GM23338 (cell line): ENCODE measurements at places on chromosomes 7 and 10.

DNA sequence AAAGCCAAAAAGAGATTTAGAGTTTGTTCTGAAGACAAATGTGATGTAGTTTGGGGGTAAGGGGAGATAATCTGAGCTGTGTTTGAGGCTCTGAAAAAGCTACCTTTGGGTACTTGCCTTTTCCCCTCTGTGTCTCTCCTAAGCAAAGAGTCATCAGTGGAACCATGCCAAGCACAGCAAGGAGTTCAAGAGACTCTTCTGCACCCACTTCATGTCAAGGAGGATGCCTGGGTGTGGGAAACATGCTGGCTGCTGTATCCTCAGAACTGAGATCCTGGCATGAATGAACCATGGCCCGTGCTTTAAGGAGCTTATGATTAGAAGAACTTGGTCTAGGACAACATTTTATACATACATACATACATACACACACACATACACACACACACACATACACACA is 142.9 kb downstream of the NOC3L start:
- no peak for DNase-seq

- DNase-seq: no peak
Measured at GRCh38 chr7:77313876-77314480, 102.2 kb downstream of the GSAP start.

- DNase-seq: no peak
Measured at GRCh38 chr7:6078548-6078947, 47.4 kb downstream of the ANKRD61 start.

DNA sequence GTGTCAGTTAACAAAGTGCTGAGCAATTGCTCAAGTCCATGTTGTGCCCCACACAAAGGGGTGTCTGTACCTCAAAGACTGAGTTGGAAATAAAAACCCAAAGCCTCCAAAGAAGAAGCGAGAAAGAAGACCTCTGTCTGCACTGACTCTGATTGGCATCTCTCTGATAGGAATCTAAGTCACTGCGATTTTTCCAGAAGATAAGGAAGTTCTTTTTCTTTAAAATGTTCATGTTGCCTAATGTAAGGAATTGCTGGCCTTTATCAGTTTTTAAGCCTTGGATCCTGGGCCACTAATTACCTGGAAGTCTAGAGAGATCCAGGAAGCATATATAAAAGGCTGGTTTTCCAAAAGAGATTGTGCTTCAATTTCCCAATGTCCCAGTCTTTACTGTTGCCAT is 24.1 kb upstream of the MET start:
- DNase-seq: no peak

GRCh38 chr7:82442492-82443035 is 1.0 kb downstream of the CACNA2D1 start:
- DNase-seq: peak; percentile 15

- no peak for DNase-seq
Measured at GRCh38 chr10:128066870-128067382, 59.3 kb downstream of the MKI67 start.

DNA sequence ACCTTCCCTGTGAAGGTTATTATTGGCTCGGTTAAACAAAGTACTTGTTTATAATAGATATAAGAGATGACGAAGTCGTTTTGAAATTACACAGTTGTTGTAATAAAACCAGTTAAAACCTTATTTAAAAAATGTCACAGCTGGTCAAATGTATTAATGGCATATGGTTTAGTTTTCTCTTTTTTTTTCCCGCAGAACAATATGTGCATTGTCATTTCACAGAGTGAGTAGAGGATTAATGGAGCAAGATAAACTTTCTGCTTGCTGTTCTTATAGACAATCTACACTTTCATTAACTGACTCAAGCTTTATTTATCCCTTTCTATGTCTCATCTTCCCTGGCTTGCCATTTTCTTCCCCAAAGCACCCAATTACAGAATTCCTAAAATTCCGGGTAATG is 404.3 kb upstream of the NPVF start:
- DNase-seq: no peak

DNA sequence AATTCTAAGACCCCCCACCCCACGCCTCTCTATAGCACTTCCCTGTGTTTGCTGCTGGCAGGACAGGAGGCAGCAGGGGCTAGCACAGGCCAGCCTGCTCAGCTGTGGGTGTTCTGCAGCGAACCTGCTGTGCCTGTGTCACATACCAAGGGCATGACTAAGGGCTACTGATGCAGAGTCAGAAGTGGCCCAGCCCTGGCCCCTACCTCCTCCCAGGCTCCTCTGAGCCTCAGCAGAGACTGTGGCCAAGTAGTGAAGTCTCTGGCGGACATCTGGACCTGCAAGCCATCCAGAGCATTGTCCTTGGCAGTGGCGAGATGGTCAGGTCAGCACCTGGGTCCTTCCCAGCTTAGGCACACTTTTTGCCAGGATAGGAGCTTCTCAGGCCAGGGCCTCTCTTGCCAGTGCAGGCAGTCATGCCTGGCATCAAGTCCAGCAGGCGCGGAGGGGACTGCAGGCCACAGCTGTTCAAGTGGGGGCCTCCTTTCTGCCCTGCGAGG is 116.3 kb upstream of the RET start:
- DNase-seq: peak; percentile 25

DNA sequence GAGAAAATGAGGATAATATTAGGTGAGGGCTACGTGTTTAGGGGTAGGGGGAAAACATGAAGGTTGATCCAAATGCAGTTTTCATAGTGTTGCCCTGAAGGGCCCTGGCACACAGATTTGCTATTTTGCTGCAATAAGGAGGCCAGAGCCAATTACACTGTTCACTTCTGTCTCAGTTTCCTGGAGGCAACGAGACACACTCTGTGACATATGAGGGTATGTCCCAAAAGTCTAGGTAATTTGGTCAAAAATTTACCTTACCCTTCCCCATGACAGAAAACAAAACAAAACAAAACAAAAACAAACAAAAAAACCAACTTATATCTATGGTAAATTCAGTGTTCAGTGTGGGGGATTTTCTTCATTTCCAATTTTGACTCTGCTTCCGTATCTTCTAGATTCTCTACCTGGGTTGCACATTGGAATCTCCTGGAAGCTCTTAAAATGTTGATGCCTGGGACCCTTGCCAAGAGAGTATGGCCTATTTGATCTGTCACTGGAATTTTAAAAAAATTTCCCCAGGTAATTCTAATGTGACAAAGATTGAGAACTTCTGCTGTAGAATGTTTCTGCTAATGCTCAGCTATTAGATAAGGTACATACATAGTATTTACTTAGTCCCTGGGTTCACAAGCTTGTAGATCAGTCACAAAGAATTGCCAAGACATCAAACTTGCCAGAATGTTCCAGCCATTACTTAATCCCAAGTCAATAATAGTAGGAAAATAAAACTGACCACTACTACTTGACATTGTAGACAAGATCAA is 139.5 kb downstream of the SEMA3E start:
- DNase-seq: no peak

DNA sequence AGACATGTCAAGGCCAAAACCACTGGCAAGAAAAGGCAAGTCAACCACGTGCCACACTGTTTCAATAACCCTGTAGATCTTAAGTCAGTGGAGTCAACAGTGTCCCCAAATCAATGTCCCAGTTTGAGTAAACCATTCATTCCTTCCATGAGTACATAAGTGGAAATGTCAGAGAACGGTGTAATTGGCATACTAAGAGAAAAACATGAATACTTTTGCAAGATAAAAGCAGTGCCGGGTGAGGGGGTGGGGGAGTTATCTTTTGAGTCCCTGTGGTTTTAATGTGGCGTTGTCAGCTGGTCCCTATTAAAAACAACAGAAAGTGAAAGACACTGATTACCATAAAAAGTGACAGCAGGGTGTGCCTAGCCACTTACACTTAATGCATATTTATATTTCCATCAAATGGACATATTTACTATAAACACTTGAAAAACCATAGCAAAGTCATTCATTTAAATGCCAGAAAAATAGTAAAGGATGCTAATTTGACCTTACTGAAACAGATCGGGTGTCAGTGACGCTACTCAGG is 37.8 kb downstream of the RSU1 start:
- DNase-seq: no peak

- no peak for DNase-seq
Measured at GRCh38 chr7:47638679-47639315, 56.9 kb upstream of the TNS3 start.

- no peak for DNase-seq
Measured at GRCh38 chr7:87866089-87866488, 10.1 kb downstream of the SLC25A40 start.

GRCh38 chr10:74418285-74418872 is 267.4 kb downstream of the ADK start:
- peak; percentile 53 for DNase-seq

GRCh38 chr7:131745390-131746248 is 189.2 kb upstream of the PODXL start:
- DNase-seq: peak; percentile 87

GRCh38 chr10:108445746-108446145 is 1281.2 kb upstream of the SORCS1 start:
- DNase-seq: no peak

GRCh38 chr7:138907201-138907847 is 73.9 kb downstream of the KIAA1549 start:
- no peak for DNase-seq

- DNase-seq: no peak
Measured at GRCh38 chr7:344608-344994, 54.6 kb downstream of the FOXL3 start.

DNA sequence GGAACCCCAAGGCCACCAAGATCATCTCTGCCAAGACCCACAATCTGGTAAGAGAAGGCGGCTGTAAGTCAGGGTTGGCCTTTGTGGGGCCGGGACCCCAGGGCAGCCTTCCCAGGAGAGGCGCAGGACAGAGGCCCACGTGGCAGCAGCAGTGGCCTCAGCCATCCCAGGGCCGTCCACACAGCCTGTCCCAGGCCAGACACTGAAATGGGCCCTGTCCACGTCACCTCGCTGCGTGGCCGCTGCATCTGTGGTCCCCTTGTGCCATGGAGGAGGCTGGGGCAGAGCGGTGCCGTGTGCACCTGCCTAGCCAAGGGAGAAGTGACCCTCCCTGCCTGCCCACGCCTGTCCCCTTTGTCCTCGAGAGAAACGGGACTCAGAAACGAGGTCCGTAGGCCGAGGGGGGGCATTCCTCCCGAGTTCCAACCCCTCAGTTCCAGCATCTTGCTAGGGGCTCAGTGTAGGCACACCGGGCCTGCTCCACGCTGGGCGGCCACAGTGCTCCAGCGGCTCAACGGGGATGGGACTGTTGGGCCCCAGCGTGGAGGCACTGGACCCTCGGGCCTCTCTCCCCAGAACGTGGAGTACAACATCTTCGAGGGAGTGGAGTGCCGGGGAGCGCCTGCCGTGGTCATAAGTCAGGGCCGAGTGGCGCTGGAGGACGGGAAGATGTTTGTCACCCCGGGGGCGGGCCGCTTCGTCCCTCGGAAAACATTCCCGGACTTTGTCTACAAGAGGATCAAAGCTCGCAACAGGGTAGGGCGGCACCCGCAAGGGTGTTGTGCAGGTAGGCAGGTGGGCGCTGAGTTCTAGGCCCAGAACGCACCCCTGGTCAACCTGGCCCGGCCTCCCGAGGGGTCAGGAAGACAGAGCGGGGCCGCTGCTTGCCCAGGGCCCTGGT is 15.6 kb downstream of the DPYSL4 start:
- no peak for DNase-seq

DNA sequence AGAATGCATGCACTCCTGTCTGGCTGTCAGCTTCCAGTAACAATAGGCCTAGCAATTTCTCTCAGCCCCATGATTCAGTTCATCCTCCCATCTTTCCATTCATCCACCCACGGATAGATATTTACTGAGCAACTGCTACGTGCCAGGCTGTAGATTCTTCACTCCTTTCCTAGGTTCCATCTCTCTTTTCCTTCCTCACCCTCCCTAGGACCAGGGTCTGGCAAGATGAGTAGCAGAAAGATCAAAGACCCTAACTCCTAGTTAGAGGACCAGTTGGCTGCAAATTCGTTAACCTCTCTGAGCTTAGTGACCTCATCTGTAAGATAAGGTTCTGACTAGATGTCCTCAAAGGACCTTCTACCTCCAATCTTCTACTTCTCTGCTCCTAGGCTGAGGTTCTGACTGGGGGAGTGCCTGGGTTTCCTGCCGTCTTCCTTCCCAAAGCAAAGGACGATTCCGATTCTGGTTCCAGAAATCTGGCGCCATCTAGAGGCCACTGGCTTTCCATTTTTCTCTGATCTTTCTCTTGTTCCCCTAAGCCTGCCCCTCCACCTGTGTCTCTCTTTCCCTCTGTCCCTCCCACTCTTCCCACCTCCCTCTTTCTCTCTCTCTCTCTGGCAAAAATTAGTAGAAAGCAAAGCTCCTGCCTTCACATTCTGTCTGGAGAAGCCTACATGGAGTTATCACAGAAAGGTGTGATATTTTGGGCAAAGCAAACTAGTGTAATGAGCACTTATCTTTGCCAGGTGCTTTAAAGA is 26.2 kb downstream of the TBATA start:
- peak; percentile 92 for DNase-seq

DNA sequence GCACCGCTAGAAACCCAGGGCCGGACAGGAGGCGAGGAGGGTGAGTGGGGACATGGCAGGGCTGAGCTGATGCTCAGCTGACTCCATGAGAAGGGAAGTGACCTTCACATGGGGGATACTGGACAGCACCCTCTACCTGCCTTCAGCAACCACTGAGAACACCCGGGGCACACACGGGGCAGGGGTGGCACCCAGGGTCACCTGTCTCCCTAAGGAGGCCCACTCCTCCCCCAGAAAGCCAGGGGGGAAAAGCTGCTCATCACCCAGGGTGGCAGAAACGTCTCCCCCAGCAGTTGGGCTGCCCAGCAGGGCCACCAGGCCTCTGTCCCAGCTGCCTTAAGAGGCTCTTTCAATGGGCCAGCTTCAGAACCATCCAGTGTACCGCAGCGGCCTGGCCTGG is 159.7 kb downstream of the RNF216 start:
- DNase-seq: no peak

DNA sequence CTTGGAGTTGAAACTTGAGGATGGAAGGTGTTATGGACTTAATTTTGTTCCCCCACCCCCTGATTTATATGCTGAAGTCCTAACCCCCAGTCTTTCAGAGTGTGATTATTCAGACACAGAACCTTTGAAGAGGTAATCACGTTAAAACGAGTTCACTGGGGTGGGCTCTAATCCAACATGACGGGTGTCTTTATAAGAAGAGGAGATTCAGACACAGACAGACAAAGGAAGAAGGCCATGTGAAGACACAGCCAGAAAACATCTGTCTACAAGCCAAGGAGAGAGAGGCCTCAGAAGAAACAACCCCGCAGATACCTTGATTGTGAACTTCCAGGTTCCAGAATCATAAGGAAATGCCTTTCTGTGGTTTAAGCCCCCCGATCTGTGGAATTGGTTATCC is 37.0 kb downstream of the GHRHR start:
- no peak for DNase-seq

DNA sequence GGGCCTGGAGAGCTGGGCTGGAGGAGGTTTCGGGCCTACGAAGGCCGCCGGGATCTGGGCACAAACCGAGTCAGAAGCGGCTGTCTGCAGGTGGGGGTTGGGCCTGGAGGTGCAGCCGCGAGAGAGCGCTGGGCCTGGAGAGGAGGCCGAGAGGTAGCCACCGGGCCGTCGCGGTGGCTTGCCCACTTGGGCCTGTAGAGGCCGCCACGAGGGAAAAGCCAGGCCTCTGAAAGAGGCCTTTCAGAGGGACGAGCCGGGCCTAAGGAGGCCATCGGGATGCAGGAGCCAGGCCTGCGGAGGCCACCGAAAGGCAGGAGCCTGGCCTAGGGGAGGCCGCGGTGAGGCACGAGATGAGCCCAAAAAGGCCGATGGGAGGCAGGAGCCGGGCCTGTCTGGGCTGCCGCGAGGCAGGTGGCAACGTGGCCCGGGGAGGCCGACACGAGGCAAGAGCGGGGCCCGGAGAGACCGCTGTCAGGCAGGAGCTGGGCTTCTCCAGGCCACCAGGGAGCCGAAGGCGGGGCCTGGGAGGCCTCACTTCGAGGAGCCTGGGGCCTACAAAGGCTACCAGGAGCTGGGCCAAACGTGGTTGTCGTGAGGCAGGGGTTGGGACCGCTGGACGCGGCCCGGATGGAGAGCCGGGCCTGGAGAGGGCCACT is 25.6 kb downstream of the MDH2 start:
- peak; percentile 82 for DNase-seq
